ENCODE measurements at places on chromosomes 2 and 18. TPM values are rescaled to one million over a fixed set of nuclear protein-coding genes. Genes with fewer than 3 reads are reported as not detected.

The TWIST2 gene
- 4.2 TPM for polyA plus RNA-seq

The ACSL3 gene
- polyA plus RNA-seq = 75.0 TPM

The SCN3A gene
- 0.48 TPM for polyA plus RNA-seq

The CCDC121 gene
- polyA plus RNA-seq = 11.2 TPM

The G6PC2 gene
- polyA plus RNA-seq = 0.08 TPM

The AMER3 gene
- polyA plus RNA-seq = 0.03 TPM

The PID1 gene
- 7.9 TPM for polyA plus RNA-seq

The B3GNT7 gene
- polyA plus RNA-seq = 3.7 TPM

The NDUFB3 gene
- polyA plus RNA-seq = 122 TPM

The KIAA2012 gene
- 0.17 TPM for polyA plus RNA-seq

The SNED1 gene
- polyA plus RNA-seq = 8.5 TPM

The RPRM gene
- polyA plus RNA-seq = 6.2 TPM

The WDR12 gene
- 110 TPM for polyA plus RNA-seq

The EFHD1 gene
- polyA plus RNA-seq = 96.1 TPM

The HMSD gene
- 2.8 TPM for polyA plus RNA-seq

DNA sequence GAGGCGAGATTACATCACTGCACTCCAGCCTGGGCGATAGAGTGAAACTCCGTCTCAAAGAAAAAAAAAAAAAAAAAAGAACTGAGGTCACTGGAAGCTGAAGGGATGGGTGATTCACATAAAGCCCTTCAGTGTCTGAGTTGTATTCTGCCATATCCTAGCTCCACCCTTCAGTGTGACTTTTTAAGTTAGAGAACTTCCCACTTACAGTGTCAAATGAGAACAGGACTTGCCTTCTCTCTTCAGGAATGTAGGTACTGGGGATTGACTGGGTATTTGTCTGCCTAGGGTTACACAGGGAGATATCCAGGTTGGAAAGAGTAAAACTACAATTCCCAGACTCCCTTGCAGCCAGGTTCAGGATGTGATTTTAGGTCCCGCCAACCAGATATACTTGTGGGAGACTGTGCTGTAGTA, 37.9 kb downstream of the EHD3 start:
- no peak for DNase-seq

- DNase-seq = no peak
These were observed at the start of gene PDCD1 for GRCh38 chr2:241858206-241859016. PDCD1 (minus strand) TSS chr2:241858894; CDS start chr2:241858838, 56 bp downstream.

DNA sequence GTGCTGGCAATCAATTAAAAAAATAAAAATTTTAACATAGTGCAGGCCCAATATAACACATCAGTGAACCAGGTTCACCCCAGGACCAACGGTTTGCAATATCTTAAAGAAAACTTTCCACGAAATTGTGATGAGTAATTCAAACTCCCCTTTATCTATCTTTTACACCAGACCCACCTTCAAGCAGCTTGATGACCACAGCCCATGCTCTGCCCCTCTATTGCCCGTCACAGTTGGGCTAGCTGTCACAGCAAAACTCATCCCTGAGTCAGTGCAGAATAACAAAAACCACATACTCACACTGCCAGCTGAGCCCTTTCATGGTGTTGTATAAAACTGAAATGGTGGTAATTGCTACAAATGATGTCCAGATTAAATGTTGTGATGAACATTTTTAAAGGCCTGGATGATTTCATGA, 112.5 kb upstream of the CREB1 start:
- DNase-seq = no peak

DNA sequence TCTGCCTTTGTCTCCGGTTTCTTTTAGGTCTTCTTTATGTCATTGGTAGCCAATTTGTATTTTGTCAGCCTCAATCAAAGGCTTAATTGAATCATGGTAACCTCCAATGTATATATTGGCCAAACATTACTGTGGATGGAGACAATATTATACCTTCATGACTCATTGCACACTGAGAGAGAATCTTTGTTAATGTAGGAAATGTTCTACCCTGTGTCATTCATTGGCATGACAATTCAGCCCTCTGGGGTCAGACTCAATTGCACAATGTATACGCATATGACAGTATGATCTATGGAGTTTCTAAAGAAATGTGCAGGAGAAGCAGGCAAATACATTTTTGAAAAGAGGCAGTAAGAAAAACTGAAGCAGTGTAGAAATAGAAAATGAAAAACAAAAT, 162.6 kb downstream of the PDE11A start:
- no peak for DNase-seq

DNA sequence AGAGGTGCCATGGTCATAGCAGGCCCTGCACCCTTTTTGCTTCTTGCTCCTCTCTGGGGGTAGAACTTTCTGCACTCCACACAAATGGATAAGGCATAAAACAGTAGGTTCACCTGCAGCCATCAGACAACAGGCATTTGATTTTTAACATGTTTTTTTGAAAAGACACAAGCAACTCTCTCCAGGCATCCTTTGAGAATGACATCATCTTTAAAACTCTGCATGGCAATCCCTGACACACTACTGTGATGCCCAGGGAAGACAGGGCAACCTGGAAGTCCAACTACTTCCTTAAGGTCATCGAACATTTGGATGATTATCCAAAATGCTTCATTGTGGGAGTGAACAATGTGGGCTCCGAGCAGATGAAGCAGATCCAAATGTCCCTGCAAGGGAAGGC, 82.8 kb downstream of the SKA1 start:
- no peak for DNase-seq

DNA sequence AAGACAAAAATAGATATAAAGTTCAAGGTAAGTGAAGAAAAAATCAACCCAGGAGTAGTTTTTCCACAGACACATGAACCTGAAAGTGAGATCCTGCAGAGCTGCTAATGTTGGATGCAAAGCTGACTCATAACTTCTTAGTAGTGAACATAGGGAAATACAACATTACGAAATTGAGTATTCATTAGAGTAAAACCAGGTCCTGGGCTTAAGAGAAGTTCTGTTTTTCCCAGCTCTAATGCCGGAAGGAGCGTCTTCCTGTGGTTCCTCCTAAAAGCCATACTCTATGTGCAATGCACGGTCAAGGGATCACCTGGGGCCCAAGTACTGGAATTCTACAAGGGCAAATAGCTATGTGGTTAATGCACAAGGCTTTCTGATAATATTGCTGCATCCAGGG, 141.7 kb downstream of the RBMS1 start:
- DNase-seq = no peak

DNA sequence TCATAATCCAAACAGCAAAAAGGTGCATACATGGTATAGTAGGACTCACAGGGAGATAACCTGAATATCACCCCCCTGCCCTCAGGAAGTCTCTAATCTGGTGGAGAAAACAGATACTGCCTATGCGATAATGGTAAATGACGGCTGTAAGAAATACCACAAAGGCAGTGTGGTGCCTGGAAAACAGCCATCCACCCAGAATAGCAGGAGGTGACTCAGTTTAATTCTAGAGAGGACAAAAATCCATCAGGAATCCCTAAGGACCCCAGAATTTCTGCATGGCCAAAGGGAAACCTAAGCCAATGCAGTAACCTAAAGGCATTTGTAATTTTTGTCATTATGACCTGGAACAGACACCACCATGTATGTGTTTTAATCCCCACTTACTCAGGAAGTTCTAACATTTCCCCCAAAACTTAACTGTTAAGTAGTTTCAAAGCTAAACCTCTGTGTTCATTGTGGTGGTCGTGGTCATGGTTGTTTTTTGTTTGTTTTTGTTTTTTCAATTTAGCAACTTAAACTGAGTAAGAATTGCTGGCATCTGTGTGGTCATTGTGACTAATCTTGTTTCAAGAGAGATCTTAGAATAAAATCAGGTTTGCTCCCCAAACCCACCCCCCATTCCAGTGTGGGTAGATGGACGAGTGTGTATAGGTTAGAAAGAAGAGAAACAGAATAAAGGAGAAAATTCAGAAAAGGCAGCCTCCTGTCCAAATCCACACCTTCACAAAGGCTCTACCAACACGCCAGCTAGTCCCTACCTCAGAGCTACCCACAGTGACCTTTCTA, 121.5 kb upstream of the CDCA7 start:
- no peak for DNase-seq

GRCh38 chr2:187215532-187216240, 232.4 kb downstream of the CALCRL start:
- DNase-seq = no peak

GRCh38 chr18:78510636-78511035, 469.0 kb upstream of the SALL3 start:
- DNase-seq = no peak

DNA sequence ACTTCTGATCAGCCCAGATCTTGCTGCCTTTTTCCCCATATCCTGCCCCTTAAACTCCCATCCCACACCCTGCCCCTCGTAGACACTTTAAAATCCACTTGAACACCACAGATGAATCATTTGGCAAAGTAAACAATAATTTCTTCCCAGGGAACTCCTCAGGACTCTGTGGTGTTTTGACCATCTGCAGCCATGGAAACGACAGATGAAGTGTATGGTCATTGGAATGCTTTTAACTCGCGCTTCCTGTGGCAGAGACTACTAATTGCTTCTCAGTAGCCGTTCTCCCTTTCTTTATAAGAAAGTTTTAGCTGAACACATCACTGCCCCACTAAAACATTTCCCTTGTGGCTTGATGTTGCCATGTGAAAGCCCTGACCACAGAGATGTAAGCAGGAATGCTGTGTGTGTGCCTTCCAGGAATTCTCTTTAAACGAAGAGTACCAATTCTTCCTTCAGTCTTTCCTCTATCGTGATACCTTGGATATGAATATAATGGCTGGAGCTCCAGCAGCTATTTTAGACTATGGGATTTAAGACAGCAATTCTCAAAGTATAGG, 92.7 kb upstream of the PARD3B start:
- peak; percentile 62 for DNase-seq

DNA sequence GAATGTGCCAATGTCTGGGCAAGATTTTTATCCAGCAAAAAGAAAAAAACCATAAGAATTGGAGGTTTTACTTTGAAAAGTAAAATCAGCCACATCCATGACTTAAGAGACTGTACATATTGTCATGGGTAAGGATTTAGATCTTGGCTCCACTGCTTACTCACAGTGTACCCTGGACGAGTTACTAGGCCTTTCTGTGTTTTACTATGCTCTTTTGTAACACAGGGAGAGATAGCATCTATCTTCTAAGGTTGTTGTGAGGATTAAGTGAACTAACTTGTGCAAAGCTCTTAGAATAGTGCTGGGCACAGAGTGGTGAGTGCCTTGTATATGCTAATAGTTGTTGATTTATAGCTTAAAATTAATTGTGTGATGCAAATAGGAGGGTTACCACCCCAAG, 255.9 kb downstream of the NEDD4L start:
- DNase-seq = no peak

DNA sequence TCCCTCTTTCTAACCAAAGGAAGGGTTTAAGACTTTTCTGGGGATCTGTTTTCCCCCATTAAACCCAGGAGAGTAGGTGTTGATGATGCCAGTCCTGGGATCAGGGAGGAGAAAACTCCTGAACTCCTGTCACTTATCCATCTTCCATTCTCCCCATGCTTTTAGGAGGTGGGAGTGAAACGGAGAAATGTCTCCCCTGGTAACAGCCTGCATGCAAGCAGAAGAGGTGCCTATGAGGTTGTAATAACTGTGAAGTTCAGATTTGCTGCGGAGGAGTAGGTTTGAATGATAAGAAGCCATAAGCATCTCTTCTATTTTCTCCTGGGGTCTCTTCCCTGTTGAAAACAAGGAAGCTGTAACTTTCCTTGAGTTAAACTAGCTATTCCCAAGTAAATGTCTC, 150.8 kb downstream of the SLC4A3 start:
- no peak for DNase-seq

GRCh38 chr2:101698014-101698843, 722 bp downstream of the MAP4K4 start:
- no peak for DNase-seq

DNA sequence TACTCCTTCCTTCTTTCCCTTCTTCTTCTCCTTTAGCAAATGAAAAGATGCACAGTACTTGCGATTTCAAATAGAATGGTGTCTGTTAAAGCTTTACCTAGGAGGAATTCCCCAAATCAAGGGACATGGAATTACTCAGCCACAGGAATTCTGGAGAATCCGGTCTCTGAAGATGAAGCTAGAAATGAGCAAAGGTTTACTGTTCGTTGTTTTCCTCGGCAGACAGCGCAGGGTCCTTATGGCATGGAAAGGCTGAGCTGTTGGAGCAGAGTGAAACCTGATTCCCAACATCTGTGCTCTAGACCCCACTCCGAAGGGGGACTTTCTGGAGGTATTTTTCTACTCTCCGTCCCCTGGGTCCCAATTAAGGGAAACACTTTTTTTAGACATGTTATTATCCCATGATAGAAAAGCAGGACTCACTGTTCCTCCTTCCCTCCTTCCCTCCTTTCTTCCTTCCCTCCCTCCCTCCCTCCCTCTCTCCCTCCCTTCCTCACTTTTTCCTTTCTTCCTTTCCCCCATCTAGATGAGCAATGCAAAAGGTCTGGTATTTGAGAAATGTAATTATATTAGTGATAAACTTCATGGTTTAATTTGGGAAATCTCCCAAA, 47.1 kb downstream of the CDCA7 start:
- DNase-seq = no peak

DNA sequence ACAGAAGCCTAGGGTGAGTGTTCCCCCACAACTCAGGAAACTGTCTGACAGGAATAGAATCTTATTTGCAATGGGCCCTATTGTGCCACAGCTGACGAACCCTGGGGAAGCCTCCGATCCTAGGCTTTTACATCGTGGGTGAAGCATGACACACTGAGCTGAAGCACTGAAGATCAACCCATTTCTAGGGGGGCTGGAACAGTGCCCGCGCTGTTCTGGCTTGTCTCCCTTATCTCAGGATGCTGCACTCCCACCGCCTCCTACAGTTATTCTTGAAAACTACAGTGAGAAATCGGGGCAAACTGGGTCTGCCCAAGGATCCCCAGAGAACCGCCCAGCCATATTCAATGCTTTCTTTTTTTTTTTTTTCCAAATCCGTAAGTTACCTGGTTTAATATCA, 41.1 kb downstream of the NETO1 start:
- DNase-seq = no peak

DNA sequence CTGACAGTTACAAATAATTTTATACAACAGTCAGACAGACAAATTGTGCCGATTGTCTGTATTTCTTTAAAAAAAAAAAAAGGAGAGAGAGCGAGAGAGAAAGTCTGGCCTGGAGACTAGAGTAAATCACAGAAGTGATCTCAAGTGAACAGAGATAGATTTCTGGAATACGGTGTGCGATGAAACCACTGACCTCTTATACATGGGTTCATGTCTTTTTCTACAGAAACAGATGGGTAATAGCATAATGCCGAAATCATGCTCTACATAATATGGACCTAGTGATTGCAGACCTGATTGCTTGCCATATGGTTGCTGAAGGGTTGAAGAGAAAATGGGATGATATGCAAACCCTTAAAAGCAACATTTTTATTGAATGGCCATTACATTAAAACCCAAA, 403.3 kb upstream of the FANCL start:
- DNase-seq = no peak

GRCh38 chr2:230325316-230326243, 1.4 kb upstream of the SP140L start:
- no peak for DNase-seq

- DNase-seq = no peak
These were observed 1225.3 kb upstream of the CHAC2 start for GRCh38 chr2:52542297-52542696.

GRCh38 chr2:200728630-200729029, 83.1 kb upstream of the BZW1 start:
- no peak for DNase-seq

All from right renal pelvis (tissue), 4 donors.